ENCODE measurements at places on chromosomes 6 and 20.

DNA sequence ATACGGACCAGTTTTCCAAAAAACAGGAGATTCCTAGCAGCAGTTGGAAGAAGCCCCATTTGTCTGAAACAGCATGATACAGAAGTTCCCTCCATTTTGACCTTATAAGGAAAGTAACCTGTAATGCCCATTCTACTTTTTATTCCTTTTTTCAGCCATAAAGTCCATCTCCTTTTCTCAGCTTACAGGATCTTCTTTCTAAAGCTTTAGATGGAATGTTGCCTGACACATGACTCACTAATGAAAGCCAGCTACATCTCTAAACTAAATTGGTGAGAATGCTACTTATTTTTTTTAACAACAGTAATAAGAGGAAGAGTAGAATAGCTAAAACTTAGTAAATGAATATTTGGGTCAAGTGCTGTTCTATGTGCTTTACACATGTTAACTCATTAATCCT is 234.1 kb downstream of the CDH26 start:
- DNase-seq: no peak

DNA sequence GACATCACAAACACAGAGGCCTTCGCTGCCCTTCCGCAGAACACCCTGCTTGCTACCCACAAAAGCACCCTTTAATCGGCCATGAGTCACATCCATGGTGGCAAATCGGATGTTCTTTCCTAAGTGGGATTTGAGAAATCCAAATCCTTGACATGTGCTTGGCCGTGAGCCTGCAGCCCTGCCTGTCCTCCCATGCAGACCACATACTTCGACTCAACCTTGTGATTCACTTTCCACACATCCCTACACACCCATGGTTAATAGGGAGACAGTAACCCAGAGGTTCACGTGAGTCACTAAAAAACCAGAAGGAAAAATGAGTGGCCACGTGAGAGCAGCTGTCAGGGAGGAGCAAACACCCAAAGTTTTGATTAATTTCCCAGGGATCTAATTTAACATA is 19.4 kb downstream of the RAMACL start:
- DNase-seq: no peak

DNA sequence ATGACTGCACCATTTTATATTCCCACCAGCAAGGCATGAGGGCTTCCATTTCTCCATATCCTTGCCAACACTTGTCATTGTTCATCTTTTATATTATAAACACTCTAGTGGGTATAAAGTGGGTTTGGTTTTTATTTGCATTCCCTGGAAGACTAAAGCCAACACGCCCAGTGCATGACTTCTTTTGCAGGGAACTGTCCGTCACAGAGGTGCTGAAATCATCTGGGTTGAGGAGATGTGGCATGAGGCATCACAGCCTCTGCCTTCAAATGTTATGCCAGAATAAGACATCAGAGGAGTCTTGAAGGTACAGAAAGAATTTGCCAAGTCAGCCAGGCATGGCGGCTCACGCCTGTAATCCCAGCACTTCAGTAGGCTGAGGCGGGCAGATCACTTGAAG is 29.9 kb upstream of the FAM210B start:
- DNase-seq: no peak

- no peak for DNase-seq
Observed at GRCh38 chr20:58497076-58497641, 18.0 kb downstream of the APCDD1L start.

DNA sequence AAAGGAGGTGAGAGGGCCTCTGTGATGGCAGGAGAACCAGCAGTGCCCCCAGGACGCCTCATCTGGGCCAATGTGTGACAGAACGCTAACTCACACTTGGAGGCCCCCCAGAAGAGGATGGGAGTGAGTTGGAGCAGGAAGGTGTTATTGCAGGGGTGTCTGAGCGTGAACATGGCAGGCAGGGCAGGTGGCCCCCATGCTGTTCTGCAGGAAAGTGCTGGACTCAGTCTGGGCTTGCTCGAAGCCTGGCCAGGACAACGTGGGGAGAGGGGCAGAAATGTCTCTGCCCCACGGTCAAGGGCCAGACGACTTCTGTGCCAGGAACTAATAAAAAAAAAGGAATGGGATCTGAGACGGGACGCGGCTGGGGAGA is 931 bp upstream of the EBF4 start:
- DNase-seq: no peak

DNA sequence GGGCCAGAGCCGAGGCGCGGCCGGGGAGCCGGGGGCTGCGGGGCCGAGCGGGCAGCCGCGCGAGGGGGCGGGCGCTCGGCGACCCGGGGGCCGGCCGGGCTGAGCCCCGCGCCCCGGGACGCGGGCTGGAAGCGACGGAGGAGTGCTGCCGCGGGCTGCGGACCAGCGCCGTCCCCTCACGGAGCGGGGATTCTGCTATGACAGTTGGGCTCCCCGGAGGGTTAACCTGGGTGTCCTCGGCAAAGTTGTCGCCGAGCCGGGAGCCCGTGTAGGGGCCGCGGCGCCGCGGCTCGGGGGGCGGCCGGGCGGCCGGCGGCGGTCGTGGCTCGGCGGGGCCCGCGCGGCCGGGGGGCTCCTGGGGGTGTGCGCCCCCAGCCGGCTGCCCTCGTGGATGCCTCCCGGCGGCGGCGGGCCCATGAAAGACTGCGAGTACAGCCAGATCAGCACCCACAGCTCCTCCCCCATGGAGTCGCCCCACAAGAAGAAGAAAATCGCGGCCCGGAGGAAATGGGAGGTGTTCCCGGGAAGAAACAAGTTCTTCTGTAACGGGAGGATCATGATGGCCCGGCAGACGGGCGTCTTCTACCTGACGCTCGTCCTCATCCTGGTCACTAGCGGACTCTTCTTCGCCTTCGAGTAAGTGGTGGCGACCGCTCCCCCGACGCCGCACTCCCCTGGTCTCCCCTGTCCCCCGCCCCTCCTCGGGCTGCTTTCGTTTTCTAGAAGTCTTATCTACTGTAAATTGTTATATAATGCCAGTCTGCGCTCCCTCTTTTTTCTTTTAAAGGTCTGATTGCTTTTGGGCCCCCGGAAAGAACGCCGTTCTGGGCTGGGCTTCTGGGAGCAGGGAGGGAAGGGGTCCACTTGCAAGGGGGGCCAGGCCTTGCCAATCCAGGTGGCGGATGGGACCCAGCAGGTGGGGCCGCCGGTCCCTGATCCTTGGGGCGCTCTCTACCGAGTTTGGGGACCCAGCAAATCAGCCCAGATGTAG is 936 bp downstream of the ZDHHC14 start:
- DNase-seq: peak; percentile 19

GRCh38 chr6:167860550-167861226 is 34.0 kb downstream of the AFDN start:
- no peak for DNase-seq

Data from central memory CD8-positive, alpha-beta T cell (primary cell).